ENCODE measurements at places on chromosomes 4 and X.

- DNase-seq = no peak
These were observed 100.0 kb downstream of the SH3BGRL start for GRCh38 chrX:81301877-81302276.

DNA sequence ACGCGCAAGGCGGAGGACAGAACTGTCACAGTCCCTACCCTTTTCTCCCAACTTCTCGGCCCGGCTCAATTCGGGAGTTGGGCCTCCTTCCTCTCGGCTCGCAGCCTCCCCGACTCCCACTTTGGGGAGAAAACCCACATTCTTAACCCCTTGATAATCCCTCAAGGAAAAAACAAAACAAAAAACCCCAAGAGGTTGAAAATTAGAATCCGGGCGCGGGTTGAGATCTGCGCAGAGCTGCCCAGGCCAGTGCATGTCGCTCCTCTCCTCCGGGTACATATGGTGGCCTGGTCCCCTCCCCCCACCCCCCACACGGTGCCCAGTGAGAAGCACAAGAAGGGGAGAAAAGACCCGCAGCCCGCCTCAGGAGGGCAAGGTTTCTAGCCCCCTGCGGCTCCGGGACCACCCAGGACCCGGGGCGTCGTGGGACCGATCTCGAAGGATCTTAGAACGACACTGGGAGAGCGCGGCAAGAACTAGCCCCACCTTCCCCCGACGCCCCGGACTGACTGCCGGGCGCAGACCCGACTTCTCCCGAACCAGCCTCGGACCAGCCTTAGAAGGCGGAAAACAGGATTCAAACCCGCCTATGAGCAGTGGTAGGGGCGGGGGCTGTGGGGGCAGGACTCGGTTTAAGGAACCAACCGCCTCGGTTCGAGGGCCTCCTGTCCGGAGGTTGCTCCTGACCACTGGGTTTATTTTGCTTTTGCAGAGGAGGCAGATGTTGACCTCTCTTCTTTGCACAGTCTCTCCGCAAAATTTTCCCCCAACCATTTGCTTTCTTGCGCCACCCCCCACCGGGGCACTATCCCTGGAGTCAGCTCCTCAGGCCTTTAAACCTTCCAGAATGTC lies 2.5 kb upstream of the PDGFRA start:
- DNase-seq = no peak

GRCh38 chr4:6926081-6926480 lies 16.5 kb downstream of the TBC1D14 start:
- no peak for DNase-seq

GRCh38 chr4:65482410-65482809 lies 187.9 kb downstream of the EPHA5 start:
- DNase-seq = no peak

DNA sequence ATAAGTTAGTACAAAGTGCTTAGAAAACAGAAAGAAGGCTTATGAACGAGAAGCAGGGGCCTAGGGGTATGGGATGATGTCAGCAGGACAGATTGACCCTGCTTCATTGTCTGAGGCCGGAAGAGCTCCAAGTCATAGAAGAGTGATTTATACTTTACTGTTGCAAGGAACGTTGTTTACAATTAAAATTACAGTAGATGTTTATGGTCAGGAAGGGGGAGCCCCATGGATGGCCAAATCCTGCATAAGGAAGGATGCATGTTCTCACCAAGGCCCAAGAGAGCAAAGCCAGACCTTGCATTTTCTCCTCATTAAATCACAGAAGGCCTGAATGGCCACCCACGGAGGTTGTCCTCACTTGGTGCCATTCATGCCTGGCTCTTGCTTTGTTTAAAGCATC lies 115.3 kb downstream of the LDB2 start:
- DNase-seq = no peak

DNA sequence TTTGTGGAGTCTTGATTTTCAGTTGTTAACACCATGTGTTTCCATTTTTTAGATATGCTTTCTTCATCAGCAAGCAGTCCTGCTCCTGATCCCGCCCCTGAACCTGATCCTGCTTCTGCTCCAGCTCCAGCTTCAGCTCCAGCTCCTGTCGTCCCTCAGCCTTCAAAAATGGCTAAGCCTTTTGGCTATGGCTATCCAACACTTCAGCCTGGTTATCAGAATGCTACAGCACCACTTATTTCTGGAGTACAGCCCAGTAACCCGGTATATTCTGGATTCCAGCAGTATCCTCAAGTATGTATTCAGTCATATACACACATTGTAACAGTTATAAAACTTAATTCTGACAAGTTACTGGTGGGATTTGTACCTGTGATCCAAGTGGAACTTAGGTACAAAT lies 60.9 kb downstream of the SEC24B start:
- DNase-seq = no peak

DNA sequence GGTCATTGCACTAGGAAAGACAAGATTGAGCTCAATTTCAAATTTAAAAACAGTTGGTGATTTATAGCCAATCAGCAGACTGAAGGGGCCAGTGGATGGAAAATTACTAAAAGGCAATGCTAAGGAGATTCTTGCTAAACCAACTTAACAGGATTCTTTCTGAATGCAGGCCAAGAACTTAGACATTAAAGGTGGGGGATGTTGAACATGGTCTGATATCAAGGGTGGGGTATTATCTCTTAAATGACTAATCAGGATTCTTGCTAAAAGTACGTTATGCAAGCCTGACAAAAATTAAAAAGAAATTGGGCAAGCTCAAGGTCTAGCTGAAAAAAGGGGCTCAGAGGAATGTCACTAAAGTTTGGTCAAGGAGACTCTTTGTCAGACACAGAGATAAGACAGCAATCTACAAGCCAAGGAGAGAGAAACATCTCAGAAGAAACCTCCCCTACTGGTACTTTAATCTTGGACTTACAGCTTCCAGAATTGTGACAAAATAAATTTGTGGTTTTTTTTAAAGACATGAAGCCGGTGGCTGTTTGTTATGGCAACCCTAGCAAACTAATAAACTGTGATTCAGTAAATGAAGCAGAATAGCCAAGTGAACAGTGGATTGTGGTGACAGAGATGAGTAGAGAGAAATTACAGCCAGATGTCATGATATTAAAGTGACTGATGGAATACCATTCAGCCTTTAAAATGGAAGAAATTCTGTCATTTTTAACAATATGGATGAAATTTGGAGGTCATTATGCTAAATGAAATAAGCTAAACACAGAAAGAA lies 120.3 kb upstream of the KLHL4 start:
- DNase-seq = no peak

- no peak for DNase-seq
These were observed 7.7 kb downstream of the S100P start for GRCh38 chr4:6701371-6701770.

DNA sequence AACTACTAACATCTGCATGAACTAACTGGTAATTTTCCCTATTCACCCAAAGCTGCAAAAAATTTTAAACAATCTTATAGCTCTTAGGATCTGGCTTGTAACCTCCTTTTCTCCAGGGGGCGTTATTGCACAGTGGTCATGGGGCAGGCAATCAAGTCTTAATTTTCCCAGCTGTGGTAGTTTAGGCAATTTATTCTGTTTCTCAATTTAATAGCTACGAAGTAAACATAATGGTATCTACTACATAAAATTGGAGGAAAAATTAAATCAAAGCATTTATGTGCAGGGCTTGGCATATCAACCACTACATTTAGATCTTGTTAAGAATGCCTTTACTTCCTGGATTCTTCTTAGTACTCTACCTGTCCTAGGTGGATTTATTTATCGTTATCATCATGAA lies 137.4 kb upstream of the GUCY1A1 start:
- DNase-seq = no peak

GRCh38 chrX:23012636-23013035 lies 12.9 kb downstream of the DDX53 start:
- DNase-seq = no peak

- no peak for DNase-seq
These were observed 174.0 kb downstream of the SOWAHB start for GRCh38 chr4:76723924-76724323.

DNA sequence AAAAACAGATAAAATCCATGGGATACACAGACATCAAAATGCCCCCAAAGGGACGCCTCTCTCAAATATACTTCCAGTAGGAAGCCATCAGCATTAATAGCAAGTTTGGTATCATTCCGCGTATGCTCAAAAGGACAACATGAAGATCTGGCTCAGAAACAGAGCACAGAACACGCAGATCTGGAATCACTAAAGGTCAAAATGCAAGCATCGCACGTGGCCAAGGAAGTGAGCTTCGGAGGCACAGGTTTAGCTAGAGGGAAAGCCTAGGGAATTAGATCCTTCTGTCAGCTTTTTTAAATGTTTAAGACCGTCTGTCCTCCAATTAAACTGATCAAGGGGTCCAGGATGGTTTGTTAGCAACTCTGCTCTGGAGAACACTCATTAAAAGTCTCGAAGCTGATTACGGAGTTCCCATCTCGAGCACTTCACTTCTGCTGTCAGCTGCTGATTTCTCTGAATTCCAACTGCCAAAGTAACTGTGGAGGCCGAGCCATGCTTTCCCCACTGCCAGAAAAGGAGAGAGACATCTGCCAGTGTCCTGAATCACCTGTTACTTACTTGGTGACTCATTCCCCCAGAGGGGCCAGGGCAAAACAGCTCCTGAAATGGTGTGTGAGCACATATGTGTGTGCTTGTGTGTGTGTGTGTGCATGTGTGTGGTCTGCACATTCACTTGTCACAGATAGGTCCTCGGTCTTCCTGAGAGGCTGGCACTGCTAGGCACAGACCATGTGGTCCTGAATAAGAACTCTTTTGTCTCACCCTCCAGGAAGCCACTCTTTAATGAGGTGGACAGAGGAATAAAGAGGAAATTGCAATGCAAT lies 177.7 kb upstream of the PPARGC1A start:
- no peak for DNase-seq

GRCh38 chr4:31984872-31985271 lies 1264.7 kb downstream of the PCDH7 start:
- no peak for DNase-seq

GRCh38 chrX:2696698-2697215 lies 5.7 kb downstream of the CD99 start:
- peak; percentile 50 for DNase-seq

DNA sequence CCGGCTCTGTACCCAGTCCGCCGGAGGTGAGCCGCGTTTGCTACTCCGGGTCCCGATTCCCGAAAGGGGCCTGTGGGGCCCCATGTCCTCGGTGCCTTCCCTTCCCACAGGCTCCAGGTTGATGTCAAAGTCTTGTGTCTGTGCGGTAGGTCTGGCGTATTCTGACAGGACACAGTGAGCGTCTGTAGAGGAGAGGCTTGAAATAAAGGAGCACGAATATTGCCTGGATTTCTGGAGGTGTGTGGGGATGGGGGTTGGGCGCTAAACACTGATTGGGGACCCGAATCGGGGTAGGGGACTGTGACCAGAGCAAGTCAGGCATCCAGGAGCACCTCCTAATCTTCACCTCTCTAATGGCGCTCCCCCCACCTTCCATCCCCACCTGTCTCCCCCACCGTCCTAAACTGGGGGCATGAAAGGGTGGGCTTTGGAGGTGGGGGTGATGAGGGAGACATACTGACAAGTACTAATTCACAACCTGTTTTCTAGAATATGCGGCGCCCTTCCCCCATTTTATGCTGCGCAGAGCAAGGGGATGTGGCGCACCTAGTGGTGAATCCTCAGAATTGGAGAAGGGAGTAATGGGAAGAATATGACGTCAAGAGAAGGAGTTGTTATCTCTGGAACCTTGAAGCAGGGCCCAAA lies 855 bp downstream of the GPRASP2 start:
- no peak for DNase-seq

- no peak for DNase-seq
These were observed 1.8 kb upstream of the DOCK11 start for GRCh38 chrX:118493653-118494297.

GRCh38 chrX:154594491-154594890 lies 9.6 kb downstream of the CTAG1A start:
- no peak for DNase-seq

DNA sequence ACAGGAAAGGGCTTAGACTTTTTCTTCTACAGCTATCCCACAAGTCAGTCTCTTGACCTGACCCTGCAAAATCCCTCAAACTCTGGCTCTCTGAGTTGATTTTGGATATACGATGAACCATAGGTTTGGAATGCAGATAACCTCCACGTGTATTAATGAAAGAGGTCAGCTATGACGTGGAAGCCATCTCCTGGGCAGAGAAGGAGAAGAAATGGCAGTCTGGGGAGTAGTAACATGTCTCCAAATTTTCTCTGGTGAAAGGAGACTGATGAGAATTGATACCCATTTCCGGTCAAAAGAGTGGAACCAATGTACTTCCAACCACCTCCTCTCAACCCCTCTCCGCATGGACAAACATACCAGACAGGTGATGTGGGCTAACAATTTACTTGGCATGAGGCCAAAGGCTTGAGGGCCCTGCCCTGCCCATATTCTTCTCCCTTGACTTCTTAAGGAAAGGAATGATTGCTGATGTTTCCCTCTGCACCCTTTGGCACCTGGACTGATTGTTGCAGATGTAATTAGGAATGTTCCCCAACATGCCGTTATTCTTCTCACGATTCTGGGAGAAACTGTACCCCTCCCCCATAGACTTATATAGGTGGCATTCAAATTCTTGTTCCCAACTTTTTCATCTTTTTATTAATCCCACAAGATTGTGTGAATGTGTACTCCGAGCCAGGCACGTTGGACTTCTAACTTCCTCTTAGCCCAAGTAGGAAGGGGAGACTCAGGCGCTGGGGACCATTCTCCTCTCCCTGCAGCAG lies 580 bp upstream of the PLS3 start:
- DNase-seq = no peak

GRCh38 chr4:56215901-56216300 lies 171.4 kb downstream of the AASDH start:
- DNase-seq = no peak

GRCh38 chrX:108199691-108200090 lies 108.1 kb downstream of the ATG4A start:
- DNase-seq = no peak

- DNase-seq = no peak
These were observed 150.1 kb upstream of the SFRP2 start for GRCh38 chr4:153938994-153939393.

- no peak for DNase-seq
These were observed 695 bp upstream of the PIGA start for GRCh38 chrX:15336023-15336413.

- no peak for DNase-seq
These were observed 136.1 kb upstream of the GATB start for GRCh38 chr4:151896880-151897279.

- DNase-seq = no peak
These were observed 104.2 kb downstream of the CHRDL1 start for GRCh38 chrX:110691446-110691845.

- DNase-seq = no peak
These were observed 82.9 kb upstream of the PNPLA4 start for GRCh38 chrX:8010105-8010504.

DNA sequence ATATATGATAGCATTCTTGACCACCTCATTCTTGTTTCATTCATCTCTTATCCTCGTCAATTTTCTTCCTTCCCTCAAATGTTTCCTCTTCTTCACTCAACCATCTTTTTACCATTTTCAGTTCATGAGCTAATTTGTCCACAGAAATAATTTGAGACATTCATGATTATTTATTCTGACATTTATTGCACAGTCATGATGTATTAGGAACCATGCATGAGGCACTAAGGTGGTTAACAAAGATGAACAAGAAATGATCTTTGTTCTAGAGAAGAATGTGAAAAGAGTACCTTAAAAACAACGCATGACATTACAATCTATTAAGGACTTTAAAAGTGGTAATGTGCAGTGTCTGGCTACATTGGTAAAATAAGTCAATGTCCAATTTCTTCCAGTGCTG lies 27.9 kb downstream of the TEC start:
- DNase-seq = no peak

GRCh38 chrX:36898301-36898700 lies 109.9 kb upstream of the FAM47C start:
- peak; percentile 8 for DNase-seq

Data from CMK (cell line).